ENCODE measurements at places on chromosomes 4 and X. TPM values are rescaled to one million over a fixed set of nuclear protein-coding genes. Genes with fewer than 3 reads are reported as not detected.

DNA sequence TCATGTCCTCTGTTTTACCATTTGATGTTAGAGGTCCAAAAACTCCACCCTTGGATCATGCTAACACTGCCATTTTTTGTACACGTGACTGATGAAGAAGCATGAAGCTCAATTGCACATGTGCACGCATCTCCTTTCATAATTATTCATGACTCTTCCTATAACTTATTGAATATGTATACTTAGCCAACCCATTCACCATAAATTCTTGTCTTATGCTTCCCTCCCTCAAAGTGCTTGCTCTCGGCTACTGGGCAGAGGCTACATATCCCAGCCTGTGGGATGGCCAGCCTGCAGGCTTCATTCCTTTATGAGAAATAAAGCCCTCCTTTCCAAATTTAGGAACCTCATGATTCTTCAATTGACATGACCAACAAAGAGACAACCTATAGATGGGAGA, 17.5 kb upstream of the BMP15 start:
- H3K4me3 ChIP-seq = no peak overlapping the region
- H3K27ac ChIP-seq = no peak overlapping the region
- no peak for DNase-seq
- H3K36me3 ChIP-seq = no peaks in the 10 kb centered on the region

SUPT20HL2 gene
- not detected for total RNA-seq

- peak overlapping the region; percentile 92 for H3K4me3 ChIP-seq
- peaks cover 24% of the 10 kb centered on the region for H3K4me1 ChIP-seq
- no peak overlapping the region for H3K27ac ChIP-seq
- H3K36me3 ChIP-seq = peaks cover 2% of the 10 kb centered on the region
Measured at GRCh38 chrX:153974726-153975286, 2.3 kb downstream of the TMEM187 start.

DNA sequence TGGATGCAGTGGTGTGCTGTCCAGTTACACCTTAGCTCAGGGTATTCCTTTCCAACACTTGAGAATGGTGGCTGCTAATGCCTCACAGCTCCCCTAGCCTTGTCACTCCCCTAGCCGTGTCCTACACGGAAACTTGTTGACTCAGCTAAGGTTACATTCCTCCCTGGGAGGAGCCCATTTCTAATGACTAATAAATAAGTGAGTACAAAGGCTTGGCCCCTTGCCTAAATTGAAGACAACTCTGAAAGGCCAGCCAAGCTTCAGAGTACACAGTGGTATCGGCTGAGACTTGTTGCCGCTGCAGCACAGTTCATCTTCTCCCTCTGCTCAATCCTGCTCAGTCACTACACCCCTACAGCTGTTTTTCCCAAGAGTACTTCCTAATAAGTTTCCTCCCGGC, 21.2 kb upstream of the SLC25A31 start:
- DNase-seq = no peak
- no peaks in the 10 kb centered on the region for H3K4me1 ChIP-seq
- no peak overlapping the region for H3K4me3 ChIP-seq

All from neural crest cell (in vitro differentiated cells).